ENCODE measurements at places on chromosomes 12 and 14. TPM values are rescaled to one million over a fixed set of nuclear protein-coding genes. Genes with fewer than 3 reads are reported as not detected.

DNA sequence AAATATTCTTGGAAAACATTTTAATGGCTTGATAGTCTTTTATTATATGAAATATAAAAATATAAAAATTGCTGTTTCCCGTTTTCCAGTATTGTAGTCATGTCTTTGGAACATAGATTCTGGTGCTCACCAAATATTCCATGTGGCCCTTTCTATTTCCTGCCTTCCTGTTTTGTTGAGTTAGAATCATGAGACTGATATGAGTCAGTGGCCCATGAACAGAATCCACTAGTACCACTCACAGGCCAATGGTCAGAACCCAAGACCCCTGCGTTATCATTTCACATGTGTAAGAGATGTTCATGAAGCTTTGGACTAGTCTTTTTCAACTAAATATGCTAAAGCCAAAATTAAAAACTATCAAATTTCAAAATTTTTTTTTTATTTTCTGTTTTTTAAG is 56.9 kb downstream of the BICD1 start:
- no peak for DNase-seq
- no peak overlapping the region for H3K27ac ChIP-seq
- no peaks in the 10 kb centered on the region for H3K4me1 ChIP-seq
- H3K27me3 ChIP-seq, result no peaks in the 10 kb centered on the region
- no peak overlapping the region for H3K4me3 ChIP-seq

GRCh38 chr12:71896205-71896882 is 42.3 kb upstream of the TPH2 start:
- H3K27ac ChIP-seq, result no peak overlapping the region
- no peaks in the 10 kb centered on the region for H3K4me1 ChIP-seq
- peaks cover 20% of the 10 kb centered on the region for H3K36me3 ChIP-seq
- no peaks in the 10 kb centered on the region for H3K27me3 ChIP-seq
- no peak for DNase-seq

- no peaks in the 10 kb centered on the region for H3K27me3 ChIP-seq
- no peak overlapping the region for H3K4me3 ChIP-seq
- peaks cover 21% of the 10 kb centered on the region for H3K4me1 ChIP-seq
- H3K36me3 ChIP-seq, result no peaks in the 10 kb centered on the region
These were observed 389.2 kb downstream of the EGLN3 start for GRCh38 chr14:33561488-33562175.

DNA sequence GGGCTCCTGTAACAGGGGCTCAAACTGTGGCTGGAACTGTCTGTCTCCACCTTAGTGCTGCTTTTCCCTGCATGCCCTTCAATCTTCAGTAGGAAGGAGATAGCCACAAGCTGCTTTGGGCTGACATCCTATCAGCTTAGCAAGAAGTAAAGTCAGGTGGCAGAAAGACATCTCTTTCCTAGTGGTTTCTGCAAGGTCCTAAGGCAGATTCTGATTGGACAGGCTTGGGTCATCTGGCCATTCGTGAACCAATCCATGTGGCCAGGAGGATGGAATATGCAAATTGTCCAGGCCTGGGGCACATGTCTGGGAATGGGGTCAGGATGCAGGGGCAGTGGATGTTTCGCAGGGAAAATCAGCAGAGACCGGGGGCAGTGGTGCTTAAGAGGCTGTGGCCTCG is 5.2 kb downstream of the RITA1 start:
- peaks cover 42% of the 10 kb centered on the region for H3K4me1 ChIP-seq
- H3K27me3 ChIP-seq, result no peaks in the 10 kb centered on the region
- peaks cover 15% of the 10 kb centered on the region for H3K36me3 ChIP-seq
- no peak overlapping the region for H3K4me3 ChIP-seq

The RNASE2 gene
- not detected for total RNA-seq

Data from PC-9 (cell line).